ENCODE measurements at places on chromosomes 2 and 18.

GRCh38 chr2:33448220-33448899 lies 28.1 kb upstream of the RASGRP3 start:
- no peak for DNase-seq

GRCh38 chr2:188319838-188320237 lies 28.2 kb downstream of the GULP1 start:
- DNase-seq = no peak

GRCh38 chr2:86335865-86336674 lies 1.4 kb downstream of the REEP1 start:
- DNase-seq = no peak

DNA sequence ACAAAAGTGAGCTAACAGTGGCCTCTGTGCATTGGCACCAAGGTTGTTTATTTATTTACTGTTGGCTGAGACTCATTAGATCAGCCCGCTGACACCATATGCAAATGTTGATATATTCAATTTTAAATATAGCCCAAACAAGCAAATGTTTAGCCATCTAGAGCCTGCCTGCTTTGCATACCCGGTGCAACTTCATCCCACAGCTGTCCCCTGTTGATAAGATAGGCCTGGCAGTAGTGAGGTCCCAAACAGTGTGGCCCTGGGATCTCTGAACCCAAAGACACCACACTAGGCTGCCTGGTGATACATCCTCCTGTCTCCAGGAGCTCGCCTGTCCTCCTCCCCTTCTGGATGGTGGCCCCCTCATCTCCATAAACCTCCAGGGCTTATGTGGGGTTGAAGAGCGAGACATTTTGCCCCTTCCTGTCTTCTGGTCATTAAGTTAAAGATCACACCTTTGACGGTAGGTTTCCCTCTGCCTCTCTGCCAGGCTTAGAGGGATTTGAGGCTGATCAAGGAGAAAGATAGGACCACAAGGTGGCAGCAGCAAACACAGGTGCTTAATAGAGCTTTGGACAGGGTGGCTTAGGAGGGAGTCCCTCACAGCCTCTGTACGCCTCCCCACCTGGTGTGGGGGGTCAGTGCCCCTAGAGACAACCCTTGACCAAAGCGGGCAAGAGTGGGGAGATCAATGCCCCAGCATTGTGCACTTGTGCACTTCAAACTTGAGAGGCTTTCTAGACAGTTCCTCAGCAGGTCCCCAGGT lies 23.7 kb upstream of the MYO5B start:
- no peak for DNase-seq

DNA sequence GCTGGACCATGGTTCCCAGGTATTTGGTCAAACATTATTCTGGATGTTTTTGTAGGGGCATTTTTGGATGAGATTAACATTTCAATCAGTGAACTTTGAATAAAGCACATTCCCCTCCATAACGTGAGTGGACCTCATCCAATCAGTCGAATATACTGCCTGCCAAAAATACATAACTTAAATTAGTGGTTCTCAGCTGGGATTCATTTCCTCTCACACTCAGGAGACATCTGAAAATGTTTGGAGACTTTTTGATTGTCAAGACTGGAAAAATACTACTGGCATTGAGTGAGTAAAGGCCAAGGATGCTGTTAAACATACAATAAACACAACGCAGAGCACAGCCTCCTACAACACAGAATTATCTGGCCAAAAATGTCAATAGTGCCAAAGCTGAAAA lies 198.2 kb downstream of the MYO1B start:
- no peak for DNase-seq

DNA sequence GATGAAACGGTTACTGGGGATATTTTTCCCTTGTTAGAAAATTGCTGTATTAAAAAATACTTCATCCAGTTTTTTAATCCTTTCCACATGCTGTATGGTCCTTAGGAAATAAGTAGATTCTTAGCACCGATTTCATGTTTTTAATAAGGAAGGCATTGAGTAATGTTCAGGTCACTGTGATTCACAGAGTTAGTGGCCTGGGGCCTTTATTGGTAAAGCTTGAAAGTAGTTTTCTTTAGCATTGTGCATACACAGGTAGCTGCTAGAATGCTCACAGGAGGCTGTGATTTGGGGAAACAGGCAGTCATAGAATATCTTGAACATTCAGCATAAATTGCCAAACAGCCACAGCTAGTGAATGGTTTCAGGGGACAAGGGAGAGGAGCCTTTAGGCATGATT lies 79.8 kb downstream of the XRCC5 start:
- DNase-seq = no peak
